ENCODE measurements at places on chromosomes 1 and 21. TPM values are rescaled to one million over a fixed set of nuclear protein-coding genes. Genes with fewer than 3 reads are reported as not detected.

DNA sequence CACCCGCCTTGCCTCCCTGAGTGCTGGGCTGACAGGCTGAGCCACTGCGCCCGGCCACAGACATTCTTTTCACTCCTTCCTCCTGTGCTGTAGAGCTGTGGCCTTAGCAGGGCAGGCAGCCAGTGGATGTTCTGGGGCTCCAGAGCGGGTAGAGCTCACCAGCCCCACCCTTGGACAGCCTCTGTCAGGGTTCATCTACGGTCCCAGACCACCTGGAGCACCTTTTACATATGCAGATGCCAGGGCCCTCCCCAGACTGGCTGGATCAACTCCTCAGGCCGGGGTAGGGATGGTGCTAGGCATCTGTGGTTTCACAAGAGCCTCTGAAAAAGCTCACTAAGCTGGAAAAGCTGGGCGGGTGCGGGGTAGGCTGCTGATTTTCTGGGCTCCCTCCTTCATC lies 4.6 kb downstream of the ATP13A2 start:
- peak; percentile 58 for DNase-seq

The CFHR5 gene
- not detected for total RNA-seq

DNA sequence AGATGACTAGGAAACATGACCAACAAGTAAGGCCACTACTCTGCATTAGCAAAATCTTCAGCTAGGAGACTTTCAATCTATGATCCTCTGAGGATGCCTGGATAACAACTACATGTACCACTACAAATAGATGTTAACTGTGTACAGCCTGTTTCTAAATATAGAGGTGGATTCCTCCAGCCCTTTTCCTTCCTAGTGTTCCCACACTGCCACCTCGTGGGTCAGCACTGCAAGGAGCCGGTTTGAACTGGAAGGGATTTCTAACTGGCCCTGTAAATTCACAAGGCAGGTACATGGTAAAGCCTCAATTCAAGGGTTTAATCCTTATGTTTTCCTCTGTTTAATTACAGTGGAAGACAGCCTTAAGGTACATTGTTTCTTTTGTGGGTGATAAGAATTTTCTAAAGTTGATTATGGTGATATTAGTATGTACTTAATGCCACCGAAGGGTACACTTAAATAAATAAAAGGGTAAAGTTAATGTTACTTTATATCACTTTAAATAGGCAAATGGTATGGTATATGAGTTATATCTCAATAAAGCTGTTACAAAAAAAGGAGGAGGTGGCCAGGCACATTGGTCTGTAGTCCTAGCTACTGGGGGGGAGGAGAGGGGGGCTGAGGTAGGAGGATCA lies 14.4 kb downstream of the SMYD3 start:
- peak; percentile 67 for DNase-seq

DNA sequence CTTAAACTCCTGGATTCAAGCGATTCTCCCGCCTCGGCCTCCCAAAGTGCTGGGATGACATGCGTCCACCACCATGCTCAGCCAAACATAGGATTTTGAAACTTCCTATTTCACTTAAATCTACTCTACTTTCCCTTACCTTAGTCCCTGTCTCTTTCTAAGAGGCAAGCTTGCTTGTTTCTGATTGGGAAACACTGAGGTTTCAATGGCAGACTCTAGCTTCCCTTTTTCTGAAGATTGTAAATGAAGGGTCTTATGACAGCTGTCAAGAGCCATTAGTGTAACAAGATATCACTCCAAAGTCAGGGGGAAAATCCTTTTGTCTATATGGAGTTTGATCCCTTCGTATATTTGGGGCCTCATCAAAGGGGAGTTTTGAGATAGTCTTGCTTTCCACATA lies 23.5 kb upstream of the LMO4 start:
- DNase-seq: no peak

The UBL4B gene
- not detected for total RNA-seq

The ZSCAN20 gene
- 3.7 TPM for total RNA-seq

DNA sequence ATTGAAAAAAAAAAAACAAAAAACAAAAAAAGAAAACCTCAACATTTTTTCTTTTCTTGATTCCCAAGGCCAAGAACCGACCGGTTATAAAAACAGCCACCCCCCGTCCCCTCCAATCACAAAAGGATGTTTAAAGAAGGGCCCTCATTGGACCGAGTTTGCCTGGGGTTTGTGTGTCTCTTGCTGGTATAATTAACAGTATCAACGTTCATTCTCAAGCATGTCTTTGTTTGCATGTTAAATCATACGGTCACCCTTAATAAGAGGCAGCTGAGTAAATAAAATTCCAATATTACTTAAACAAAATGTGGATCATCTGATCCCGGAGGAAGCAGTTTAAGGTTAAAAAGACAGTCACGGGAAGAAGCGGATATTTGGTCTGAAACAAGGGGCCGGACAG lies 201.1 kb downstream of the PRDM2 start:
- no peak for DNase-seq

- DNase-seq: no peak
Measured at GRCh38 chr1:91476533-91477217, 24.0 kb upstream of the CDC7 start.

- DNase-seq: peak; percentile 75
Measured at GRCh38 chr1:3668585-3669300, 16.4 kb downstream of the TP73 start.

The FCRLB gene
- total RNA-seq: 0.50 TPM

GRCh38 chr1:24588573-24588972 lies 32.7 kb downstream of the NCMAP start:
- no peak for DNase-seq

GRCh38 chr21:46045154-46045553 lies 52.8 kb upstream of the COL6A2 start:
- no peak for DNase-seq

GRCh38 chr1:22792396-22793160 lies 81.9 kb downstream of the EPHB2 start:
- DNase-seq: peak; percentile 64

The XCL1 gene
- 0.53 TPM for total RNA-seq

DNA sequence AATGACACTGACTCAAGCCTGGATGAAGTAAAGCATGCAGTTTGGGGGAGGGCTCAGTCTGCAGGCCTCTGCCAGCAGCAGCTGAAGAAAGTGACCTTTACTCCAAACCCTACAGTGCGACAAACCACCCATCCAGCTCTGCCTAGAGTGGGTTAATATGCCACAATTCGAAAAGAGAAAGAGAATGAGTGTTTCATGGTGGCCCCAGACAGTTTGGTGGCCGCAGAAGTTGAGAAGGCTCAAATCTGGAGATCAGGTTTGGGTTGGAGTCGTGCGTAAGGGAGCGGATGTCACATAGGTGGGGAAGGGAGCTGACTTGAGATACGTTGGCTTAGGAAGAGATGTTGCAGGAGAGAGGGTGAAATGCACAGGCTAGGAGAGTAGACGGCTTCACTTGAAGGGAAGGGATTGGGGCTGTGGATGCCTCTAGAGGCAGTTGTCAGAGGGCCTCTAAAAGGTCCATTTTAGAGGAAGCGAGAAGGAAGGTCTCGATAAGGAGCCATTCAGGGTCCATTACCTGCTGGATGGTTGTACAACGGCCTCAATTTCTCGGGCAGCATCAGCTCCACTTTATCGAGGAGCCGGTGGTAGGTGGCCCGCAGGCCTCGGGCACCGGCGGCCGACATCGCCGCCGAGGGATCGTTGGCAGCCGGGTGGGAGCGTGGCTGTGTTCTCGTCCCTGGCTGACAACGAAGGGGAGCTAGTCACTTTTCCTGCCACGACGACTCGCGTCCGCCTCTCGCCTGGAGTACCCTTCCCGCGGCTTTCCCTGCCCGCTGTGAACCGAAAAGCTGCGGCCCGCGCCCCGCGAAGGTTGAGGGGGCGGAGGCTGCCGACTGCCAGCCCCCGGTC lies 1.0 kb upstream of the DCAF6 start:
- DNase-seq: no peak

The AKR7A3 gene
- total RNA-seq: 1.5 TPM

DNA sequence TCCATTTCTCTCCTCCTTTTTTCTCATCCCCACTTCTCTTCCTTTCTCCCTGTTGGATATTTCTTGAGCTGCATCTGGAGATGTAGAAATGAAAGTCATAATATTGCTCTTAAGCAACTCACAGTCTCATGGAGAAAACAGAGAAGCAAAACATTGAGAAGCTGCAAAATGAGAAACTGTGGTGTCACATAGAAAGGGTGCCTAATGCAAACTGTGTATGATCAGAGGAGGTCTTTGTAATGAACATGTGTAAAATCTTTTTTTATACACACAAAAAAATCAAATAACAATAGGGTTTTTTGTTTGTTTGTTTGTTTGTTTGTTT lies 11.8 kb upstream of the SLAMF7 start:
- no peak for DNase-seq

DNA sequence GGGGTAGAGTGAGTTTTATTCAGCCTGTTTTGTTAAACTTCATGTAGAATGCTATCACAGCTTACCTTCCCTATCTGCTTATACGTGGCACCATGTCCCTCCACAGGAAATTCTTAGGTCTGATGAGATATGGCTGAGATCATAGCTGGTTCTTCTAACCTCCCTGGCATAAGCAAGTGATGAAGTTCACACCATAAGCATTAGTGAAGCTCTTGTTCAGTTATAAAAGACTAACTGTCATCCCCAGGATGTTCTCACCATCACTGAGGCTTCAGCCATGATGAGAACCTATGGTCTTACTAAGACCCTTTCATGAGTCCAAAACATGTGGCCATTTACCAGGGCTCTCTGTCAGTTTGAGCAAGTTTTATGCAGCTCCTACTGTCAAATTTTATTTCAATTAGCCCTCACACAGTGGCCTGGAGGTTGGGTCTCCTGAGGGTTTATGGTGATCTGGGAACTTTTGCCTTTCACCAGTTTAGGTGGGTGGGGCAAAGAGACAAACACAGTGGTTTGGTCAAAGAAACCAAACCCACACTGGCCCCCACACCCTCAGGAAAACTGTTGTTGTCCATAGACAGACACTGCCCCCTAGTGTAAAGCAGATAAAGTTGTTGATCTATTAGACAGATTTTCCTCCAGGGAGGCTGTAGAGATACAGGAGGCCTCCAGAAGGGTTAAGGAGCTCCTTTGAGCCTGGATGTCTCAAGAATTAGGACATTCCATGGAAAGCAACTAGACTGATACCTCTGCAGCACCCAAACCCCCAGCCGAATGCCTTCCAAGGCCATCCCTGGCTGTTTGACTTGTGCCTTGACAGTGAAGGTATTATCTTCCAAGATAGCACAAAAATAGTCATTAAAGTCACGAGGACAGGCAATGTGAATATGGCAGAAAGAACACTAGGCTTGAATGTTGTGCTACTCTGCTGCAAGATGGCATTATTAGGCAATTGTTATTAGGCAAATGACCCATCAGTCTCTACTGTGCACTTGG lies 5.0 kb downstream of the SLC22A15 start:
- peak; percentile 41 for DNase-seq

GRCh38 chr1:99315305-99315704 lies 51.0 kb downstream of the PLPPR4 start:
- DNase-seq: no peak
